T-helper 2 cell (primary cell): ENCODE measurements at places on chromosomes 2 and 18.

DNA sequence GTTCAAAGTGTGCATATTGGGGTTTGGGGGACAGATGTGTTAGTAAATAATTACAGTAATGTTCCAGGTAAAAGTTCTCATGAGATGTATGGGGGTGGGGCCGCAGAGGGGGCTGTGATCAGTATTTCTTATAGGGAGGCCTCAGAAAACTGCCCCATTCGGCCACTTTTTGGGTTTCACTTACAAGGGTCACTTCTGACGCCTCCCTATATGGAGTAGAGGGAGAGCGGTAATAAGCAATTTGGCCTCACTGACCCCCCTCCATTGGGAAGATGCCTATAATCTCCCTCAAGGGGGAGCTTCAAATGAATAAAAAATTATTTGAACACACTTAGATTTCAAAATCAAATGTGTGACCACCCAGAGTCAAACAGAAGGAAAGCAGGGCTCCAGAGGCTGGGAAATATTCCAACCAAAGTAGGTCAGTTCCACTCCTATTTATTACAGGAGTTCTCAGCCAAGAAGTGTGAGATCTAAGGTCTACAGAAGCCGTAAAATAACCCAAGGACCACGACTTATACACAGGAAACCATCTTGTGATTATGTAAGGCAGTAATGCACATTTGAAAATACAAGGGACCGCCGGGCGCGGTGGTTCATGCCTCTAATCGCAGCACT is 2.7 kb downstream of the SCTR start:
- DNase-seq = no peak

GRCh38 chr2:217538719-217539118 is 464.1 kb downstream of the TNS1 start:
- no peak for DNase-seq

GRCh38 chr2:98607741-98608115 is 584 bp downstream of the COA5 start:
- DNase-seq = no peak

DNA sequence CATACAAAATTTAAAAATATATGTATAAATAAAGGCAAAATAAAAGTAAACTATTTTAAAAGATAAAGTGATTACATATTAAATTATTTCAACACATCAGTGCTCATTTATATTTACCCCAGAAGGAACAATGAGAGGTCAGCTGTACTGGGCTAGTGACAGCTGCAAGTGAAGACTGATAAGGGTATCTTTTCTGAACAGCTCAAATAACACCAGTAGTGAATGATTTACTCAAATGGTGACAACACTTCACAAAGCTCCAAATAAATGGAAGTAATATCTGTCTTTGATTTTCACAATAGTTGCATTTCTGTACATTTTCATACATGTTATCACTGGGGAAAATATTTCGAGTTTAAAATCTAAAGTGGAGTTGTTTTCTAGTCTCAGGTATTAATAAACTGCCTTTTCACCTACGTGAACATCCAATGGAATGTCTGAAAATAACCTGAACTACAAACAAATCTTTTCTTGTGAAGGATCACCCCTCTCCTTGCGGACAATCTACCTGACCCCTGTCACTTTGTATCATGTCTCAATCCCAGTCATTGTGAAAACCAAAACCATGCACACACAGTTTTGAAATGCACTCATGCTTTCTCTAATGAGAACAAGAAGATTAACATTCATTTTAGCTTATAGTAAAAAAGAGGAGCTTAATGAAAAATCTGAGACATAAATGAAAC is 1928.8 kb upstream of the CELF4 start:
- no peak for DNase-seq

DNA sequence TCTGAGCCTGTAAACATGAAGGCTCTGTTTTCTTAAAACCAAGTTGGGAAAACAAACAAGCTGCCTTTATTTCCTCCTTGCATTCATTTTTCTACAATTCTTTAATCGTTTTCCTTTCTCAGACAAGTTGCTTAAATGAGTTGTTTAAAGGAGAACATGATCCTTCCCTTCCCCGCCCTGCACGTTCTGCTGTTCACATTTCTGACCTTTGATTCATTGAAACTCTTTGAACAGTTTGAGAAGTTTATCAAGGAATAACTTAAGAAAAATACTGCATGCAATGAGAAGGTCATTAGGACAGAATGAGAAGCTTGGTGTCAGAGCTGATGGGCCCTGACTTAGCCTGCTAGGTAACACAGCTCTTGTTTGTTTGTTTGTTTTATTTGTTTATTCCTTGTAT is 181.6 kb downstream of the PARD3B start:
- DNase-seq = no peak

GRCh38 chr18:48364146-48364545 is 45.0 kb downstream of the ZBTB7C start:
- DNase-seq = no peak

DNA sequence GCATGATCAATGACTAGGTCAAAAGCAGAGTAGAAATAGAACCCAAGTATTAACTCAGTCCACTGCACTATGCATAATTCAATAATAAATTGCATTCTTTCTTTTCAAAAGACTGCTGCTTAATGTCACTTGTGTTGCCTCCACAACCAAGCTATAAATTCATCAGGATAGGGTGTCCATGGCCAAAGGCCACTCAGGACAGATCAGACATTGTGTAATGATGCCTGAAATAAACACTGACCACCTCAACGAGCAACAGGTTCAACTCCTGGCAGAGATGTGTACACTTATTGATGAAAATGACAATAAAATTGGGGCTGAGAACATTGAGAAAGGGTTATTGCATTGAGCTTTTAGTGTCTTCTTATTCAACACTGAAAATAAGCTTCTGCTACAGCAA is 194.5 kb upstream of the SPOPL start:
- no peak for DNase-seq

GRCh38 chr2:85772019-85772745 is 18.4 kb downstream of the ATOH8 start:
- no peak for DNase-seq

DNA sequence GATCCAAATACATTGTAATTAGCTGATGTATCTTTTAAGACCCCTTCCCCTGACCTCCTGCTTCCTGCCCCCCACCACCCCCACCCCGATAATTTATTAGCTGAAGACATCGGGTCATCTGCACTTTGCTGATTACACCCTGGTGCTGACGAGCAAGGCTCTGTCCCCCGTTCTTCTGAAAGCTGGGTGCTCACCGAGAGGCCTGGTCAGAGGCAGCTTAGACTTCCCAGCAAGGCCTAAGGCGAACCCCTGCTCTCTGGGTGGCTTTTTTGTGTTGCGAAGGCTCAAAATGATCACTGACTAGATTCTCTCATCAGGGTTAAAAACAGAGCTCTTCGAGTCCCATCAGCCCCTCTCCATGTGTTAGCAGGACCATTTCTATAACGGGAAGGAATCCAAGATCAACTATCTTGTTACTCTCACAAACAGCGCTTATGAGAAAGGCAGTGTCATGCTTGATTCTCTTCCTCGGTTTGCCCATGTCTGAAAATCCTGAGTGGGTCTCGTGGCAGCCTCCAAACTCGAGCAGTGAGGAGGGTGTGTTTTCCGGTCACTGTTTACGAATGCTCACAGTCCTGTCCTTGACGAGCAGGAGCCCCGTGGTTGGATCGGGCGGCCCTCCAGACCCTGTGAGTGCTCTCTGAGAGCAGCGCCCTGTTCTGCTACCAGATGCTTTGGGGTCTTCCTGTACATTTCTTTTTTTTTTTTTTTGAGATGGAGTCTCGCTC is 201.6 kb downstream of the HDAC4 start:
- no peak for DNase-seq

GRCh38 chr2:134240061-134240460 is 13.8 kb upstream of the MGAT5 start:
- no peak for DNase-seq

GRCh38 chr2:239894276-239894675 is 130.9 kb downstream of the NDUFA10 start:
- no peak for DNase-seq
